ENCODE measurements at places on chromosomes 16 and 17. TPM values are rescaled to one million over a fixed set of nuclear protein-coding genes. Genes with fewer than 3 reads are reported as not detected.

DNA sequence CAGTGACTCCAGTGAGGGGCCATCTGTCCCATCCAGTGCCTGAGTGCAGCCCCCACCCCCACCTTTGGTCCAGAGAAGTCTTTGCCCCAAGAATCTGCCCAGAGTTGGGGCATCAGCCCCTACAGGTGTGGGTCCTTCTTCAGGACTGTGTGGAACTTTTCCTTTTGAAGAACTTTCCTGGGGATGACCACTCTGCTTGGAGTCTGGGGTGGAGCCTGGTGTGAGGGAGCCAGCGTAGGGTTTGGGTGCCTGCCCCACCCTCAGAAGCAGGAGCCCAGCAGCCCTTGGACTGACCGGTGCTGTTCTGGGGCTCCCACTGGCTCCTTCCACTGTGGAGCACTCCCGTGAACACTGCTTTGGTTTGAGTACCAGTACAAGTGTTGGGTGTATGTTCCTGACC lies 19.3 kb downstream of the MPRIP start:
- DNase-seq, result no peak

Gene SLC6A4
- not detected for total RNA-seq

GRCh38 chr16:72036098-72036497 lies 18.2 kb upstream of the HP start:
- peak; percentile 37 for DNase-seq

GRCh38 chr16:978403-978802 lies 3.2 kb upstream of the SOX8 start:
- DNase-seq, result no peak

GRCh38 chr17:48102798-48103715 lies 1.8 kb upstream of the CBX1 start:
- DNase-seq, result no peak

Gene KCNJ18
- not detected for total RNA-seq

GRCh38 chr16:20868890-20869289 lies 31.3 kb downstream of the DCUN1D3 start:
- DNase-seq, result no peak

GRCh38 chr17:54235571-54235970 lies 412.8 kb downstream of the KIF2B start:
- DNase-seq, result no peak

Gene TP53TG3B
- total RNA-seq, result not detected

Gene RHBDF2
- total RNA-seq, result 23.0 TPM
